ENCODE measurements at places on chromosomes 6 and 20.

DNA sequence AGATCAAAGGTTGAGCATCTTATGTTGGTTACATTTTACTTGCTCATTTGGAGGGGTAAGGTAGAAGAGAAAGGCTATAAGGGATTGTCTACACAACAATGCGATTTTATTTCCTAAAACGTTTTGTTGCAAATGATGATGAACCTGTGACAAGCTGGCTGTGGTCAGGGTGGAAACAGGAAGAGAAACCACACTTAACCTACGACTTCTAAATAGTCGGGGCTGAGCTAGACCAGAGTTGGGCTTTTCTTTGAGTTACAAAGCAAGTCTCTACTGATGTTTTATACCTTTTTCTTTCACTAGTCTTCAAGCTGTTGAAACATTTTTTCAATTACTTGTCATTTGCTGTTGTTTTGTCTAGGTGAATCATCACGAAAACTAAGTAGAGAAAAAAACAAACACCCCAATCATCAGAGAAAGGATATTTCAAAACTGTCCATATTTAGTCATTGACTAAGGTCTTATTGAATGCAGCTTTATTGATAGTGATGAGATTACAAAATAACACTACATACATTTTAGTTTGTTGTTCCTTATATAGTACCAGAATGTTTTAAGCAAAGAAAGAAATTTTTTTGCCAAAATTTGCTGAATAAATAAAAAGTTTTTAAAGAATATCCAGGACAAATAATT lies 18.0 kb downstream of the KLHL31 start:
- no peak for DNase-seq

DNA sequence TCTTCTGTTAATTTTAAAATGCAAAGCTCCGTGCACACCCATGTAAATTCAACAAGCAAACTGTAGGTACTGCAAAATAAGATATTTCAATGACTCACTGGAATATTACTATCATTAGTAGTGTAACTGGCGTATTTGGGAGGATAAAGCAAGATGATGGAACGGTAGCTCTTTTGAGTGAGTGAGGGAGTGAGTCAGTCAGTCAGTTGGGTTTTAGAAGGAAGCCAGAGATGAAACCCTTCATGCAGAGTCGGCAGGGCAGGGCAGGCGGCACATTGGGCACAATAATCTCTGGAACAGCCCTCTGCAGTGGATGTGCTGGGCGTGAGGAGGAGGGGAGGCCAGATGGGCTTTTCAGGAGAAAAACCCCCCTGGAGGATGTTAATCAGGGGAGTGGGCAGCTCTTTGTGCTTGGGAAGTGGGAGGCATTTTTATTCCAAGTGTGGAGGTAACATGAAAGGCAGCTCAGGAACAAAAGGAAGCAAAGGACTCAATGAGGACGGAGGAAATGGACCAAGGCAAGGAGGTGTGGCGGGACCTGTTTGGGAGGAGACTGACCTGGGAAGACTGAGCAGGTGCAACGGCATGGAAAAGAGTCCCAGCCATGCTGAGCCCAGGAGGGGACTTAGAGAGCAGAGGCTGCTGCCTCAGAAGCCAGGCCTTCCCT lies 171.2 kb downstream of the ZDHHC14 start:
- DNase-seq = no peak

GRCh38 chr6:134146268-134147033 lies 94.0 kb upstream of the SLC2A12 start:
- no peak for DNase-seq

GRCh38 chr6:42694586-42694985 lies 27.8 kb downstream of the PRPH2 start:
- DNase-seq = no peak

GRCh38 chr6:43801495-43802181 lies 31.6 kb downstream of the VEGFA start:
- DNase-seq = no peak

- no peak for DNase-seq
Observed at GRCh38 chr6:168136622-168137021, 57.6 kb upstream of the FRMD1 start.

DNA sequence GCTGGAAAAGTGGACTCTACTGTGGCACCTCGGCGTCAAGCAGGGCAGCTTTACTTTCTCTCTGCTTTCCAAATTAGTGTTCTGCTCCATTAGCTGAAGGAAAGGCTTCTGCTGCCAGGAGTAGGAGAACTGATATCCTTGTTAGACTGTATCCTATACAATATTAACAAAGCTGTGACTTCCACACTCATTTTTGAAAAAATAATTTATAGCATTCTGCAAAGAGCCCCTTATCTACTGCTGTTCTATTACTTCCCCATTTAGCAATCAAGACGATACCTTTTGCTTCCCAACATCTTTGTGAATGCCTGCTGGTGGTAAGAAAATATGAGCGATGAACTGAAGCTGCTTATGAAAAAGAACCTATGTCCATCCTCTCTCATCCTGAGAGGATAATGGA lies 151.1 kb downstream of the UBE3D start:
- no peak for DNase-seq

- DNase-seq = no peak
Observed at GRCh38 chr6:21722510-21722909, 129.0 kb downstream of the SOX4 start.

GRCh38 chr6:90144396-90144795 lies 152.2 kb downstream of the BACH2 start:
- no peak for DNase-seq

DNA sequence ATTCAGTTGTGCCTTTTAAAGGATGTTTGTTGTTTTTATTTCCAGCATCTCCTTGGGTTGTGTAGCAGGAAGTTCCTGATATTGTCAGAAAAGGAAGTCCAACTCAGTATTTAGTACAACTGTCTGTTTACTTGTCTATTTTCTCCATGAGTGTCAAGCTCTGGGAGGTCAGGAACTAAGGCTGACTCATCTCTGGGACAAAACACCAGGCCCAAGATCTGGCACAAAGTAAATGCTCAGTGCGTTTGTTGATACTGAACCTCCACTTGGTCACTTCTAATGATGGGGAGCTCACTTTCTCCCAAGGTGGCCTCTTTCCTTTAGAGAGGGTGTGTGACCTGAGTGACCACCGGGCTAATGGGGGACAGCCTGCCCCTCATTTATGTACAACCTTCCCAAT lies 12.6 kb upstream of the PIGU start:
- no peak for DNase-seq

DNA sequence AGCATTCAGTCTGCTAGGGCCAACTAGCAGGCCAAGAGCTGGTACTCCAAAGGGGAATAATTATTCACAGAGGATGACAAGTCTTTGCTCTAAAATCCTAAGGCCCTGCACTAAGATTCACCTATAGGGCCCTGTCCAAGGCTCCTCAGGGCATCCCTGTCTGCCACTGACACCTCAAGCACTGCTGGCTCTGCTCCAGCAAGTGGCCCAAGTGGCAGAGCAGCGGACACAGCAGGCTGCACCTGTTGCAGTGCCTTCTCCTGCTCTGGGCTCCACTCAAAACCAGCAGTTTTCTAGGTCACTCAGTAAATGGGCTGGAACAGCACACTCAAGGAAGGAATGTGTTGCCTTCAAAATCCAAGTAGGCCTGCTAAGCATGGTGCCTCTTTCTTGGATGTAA lies 36.4 kb upstream of the SMOC2 start:
- DNase-seq = no peak

- no peak for DNase-seq
Observed at GRCh38 chr6:102986086-102986485, 1592.6 kb downstream of the GRIK2 start.
